Urothelium cell line (cell line): ENCODE measurements at places on chromosomes 6 and 20.

GRCh38 chr6:68476611-68477010, 158.5 kb upstream of the ADGRB3 start:
- DNase-seq: no peak

GRCh38 chr6:98636941-98637340, 197.4 kb upstream of the POU3F2 start:
- no peak for DNase-seq

DNA sequence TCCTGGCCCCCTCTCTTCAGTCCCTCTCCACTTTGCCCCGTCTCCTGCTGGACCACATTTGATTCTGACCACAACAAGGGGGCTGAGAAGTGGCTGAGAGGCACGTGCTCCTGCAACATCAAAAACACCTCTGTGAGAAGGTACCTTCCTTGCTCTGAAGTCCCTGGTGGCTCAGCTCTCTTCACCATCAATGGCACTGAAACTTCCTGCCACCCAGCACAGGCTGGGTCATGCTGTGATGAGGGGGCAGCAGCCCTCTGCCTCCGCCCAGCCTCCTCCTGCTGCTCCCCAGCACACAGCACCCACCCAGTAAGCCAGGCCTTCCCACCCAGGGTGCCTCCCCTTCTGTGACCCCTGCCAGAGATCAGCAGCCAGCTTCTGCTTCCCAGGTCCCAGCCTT, 10.3 kb downstream of the ZMYND8 start:
- DNase-seq: no peak

DNA sequence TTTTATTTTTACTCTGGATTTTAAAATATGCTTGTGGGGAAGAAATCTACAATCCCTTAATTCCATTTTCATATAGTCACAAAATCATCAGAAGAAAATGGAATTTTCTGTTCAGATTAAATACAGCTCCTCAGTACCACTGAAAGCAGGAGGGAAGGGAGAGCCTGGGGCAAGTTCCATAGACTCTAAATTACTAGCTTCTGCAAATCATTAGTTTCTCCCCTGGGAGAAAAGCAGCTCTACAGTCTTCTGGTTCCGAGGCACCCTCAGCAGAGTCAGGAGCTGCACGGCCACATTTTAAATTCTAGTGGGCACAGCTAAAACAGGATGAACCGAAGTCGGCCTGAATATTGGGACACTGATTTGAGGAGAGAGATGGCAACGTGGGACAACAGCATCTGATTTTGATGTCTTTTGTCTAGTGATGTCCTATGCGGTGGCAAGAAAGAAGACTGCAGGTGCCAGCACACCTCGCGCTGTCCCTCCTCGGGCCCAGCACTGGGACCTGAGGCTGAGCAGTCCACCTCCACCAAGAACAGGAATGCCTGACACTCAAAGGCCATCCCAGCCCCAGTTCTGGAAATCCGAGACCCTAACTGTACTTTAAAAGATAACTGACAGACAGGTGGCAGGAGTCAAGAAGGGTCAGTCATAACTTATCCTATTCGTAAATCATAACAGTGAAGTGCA, 90.7 kb downstream of the FOXC1 start:
- DNase-seq: no peak

DNA sequence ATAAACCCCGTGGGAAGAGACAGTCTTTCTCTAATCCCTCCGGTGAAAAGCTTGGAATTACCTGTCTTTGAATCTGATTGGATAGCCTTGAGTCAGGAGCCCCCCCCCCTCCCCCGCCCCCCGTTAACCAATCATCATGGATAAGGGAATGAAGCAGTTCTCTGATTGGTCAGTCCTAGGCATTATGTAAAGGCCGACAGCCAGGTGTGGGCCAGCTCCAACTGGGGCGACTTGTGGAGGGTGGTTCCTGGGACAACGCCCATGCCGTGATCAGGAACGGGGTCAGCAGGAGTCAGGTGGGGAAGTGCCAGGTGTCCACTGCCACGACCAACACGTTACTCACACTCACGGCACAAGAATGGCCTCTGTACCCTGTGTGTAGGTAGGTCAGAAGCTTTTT, 406.8 kb upstream of the SULF2 start:
- DNase-seq: no peak

- DNase-seq: no peak
These were observed 45.6 kb upstream of the FYN start for GRCh38 chr6:111918825-111919224.

DNA sequence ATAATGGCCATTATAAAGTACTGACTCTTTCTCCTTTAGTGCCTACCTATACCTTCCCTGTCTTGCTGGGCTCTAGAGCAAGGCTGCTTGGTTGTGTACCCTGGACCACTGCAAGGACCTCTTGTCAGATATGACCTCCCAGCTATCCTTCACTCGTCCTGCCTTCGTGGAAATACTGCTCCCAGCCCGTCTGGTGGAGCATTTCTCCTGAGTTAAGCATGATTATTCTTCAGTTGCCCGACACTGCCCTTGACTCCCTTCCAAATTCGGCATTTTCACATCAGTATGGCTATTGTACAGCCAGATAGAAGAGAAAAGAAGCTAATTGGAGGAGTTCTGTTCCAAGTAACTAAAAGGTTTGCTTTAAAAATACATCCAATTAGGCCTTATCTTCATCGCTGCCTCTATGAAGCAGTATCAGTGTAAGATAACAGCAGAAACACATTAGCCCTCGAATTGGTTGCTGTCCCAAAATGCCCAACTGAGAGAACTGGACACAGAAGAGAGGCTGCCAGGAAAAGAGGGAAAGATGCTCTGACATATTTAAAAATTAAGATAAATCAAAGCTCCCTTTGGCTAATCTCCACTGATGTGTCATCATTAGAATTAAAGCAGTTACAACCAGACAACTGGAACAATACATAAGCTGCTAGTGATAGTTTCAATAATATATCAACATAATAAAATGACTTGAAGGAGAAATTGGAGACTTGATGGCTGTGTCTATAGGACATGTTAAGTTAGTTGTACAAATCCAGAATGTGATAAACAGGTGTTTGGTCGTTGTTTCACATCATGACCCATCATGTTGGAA, 54.4 kb downstream of the OPRM1 start:
- DNase-seq: no peak

- DNase-seq: no peak
These were observed 19.9 kb upstream of the PRIM2 start for GRCh38 chr6:57297505-57297904.

GRCh38 chr6:127952831-127953230, 52.0 kb upstream of the THEMIS start:
- DNase-seq: no peak

DNA sequence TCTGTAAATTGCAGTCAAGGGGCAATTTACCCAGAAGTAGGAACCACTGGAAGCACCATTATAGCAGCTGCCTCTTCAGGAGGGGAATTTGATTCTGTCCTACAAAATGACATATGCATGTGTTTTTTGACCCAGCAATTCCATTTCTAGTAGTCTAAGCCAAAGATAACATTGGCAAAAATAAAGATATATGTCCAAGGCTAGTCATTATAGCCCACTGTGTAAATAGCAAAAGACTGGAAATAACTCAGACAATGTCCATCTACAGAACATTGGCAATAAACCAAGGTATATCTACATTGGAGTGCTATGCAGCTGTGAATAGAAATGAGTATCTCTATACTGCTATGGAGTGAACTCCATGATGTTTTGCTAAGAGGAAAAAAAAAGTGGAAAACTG, 12.5 kb upstream of the PANK2 start:
- DNase-seq: no peak

DNA sequence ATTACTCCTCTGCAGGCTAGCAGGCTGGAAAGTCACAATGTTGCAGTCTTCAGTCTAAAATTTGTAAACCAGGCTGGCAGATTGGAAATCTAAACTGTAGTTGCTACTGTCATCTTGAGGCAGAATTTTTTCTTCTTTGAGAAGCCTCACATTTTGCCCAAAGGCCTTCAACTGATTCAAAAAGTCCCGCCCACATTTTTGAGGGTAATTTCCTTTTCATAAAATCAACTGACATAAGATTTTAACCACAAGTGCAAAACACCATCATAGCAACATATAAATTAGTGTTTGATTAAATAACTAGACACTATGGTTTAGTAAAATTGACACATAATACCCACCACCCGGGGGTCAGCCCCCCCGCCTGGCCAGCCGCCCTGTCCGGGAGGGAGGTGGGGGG, 28.4 kb downstream of the HLA-C start:
- DNase-seq: no peak

DNA sequence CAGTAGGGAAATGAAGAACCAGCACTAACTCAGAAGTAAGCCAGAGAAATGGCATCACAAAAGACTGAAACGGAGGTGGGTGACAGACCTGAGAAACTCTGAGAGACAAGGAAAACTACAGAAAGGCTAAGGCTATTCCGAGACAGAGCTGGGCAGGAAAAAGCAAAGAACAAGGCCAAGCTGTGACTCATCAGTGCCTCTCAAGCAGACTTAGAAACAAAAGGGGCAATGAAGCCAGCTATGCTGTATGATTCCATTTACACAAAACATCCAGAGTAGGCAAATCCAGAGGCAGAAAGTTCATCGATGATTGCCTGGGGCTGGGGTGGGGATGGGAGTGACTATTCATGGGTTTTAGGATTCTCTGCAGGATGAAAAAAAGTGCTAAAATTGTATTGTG, 50.0 kb downstream of the SLC23A2 start:
- DNase-seq: peak; percentile 66

DNA sequence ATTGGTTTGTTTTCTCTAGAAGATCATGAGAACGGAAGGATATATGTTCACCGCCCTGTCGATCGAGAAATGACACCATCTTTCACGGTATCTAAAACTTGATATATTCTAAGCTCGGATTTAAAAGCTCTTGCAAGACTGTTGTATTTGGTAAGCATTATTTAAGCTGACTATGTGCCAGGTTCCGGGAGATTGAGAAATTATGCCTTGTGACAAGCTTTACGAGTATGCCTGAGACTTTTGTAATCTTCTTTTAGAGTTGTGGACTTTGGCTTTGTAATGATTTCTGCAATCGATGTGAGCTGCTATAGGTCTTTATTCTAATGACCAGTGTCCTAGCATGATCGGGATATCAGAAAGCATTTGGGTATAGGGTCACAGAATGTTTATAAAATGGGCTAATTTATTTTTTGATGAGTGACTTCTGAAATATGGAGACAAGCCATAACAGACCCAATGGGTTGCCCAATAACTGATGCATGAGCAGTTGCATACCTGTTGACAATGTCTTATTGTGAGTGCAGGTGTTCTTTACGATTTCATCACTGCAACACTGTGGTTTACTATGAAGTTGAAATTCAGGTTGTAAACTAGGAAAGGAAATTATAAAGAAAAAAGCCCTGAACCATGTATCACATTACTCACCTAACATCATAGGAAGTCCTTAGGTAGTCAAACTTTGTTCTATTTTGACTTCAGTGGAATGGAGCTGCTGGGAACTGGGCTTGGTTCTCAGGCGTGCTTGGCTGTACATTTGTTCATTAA, 14.0 kb downstream of the CDH26 start:
- DNase-seq: no peak

GRCh38 chr6:98627129-98627775, 207.1 kb upstream of the POU3F2 start:
- DNase-seq: no peak

GRCh38 chr6:159008656-159009288, 8.8 kb upstream of the RSPH3 start:
- DNase-seq: peak; percentile 43

DNA sequence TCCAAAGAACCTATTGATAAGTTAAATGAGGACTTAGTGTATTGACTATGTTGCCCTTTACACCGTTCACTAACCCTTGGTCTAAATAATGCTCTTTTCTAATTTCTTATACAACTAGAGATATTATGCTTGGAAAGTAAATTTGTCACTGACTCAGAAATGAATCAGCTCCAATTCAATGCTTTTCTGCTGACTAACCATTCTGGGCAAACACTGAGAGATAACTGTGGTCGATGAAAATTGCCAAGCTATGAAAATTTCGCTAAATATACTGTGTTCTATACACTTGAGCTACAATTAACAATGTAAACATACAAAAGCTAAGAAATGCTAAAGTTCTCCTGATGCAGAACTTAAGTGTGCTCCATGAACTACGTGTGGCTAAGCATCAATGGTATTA, 23.1 kb upstream of the FBXO9 start:
- peak; percentile 63 for DNase-seq

GRCh38 chr6:99146711-99147110, 199.0 kb upstream of the FBXL4 start:
- no peak for DNase-seq

- DNase-seq: no peak
These were observed 7.9 kb downstream of the TAAR1 start for GRCh38 chr6:132651062-132651461.

DNA sequence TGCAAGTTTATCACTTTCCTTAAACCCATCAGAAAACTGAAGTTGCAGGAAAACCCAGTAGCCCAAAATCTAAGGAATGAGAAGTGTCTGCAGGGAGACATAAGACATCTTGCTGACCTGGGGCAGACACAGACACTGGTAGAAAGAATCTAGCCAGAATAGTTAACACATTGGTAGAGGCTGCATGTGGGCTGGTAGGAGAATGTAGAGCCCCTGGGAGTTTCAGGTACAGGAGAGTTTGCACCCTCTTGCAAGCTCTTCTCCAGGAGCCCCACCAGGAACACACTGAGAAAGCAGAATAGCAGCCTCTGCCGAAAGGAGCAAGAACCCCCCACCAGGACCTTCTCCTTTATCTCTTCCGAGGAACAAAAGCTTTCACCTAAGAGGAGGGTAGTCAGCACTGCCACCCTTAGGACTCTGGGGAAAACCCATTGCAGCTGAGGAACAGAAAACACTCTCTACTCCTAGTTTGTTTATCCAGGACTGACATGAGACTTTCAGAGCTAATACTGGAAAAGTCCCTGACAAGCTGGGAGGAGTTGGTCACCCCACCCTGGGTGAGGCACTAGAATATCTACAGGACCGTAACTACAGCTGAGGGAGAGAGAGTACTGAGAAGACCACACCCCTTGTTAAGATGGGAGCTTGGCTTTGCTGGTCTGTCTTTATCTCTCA, 10.5 kb upstream of the OGFRL1 start:
- DNase-seq: no peak

GRCh38 chr6:77561768-77562314, 91.0 kb upstream of the MEI4 start:
- DNase-seq: no peak

DNA sequence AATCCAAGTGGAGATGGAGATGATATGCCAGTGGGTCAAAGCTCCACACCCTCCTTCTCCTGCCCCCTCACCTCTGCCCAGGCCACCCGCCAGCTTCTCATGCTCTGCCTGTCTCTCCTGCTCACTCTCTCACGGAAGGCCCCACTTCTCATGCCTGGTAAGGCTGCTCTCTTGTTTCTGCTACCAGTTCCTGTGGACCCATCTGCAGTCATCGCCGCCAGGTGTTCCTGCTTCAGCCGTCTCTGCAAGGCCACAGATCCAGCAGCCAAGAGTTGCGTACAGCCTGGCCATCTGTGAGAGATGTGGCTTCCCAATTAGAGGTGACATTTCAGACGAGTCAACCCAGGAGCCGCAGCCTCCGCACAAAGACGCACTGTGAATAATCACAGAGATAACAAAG, 40.8 kb upstream of the NXT1 start:
- no peak for DNase-seq

- no peak for DNase-seq
These were observed 60.3 kb upstream of the FABP7 start for GRCh38 chr6:122719176-122719575.
